ENCODE measurements at places on chromosomes 2 and 18.

GRCh38 chr2:152598975-152599759 is 118.1 kb downstream of the PRPF40A start:
- no peak for DNase-seq

GRCh38 chr18:26702086-26702485 is 153.7 kb upstream of the KCTD1 start:
- no peak for DNase-seq

- peak; percentile 56 for DNase-seq
Measured at GRCh38 chr18:45448871-45449270, 166.4 kb upstream of the SLC14A2 start.

GRCh38 chr2:113225263-113226259 is 51.8 kb downstream of the PSD4 start:
- DNase-seq: peak; percentile 57

- DNase-seq: no peak
Measured at GRCh38 chr2:196566961-196567666, 72.4 kb upstream of the CCDC150 start.

- DNase-seq: no peak
Measured at GRCh38 chr2:208334230-208334629, 68.2 kb downstream of the PIKFYVE start.

DNA sequence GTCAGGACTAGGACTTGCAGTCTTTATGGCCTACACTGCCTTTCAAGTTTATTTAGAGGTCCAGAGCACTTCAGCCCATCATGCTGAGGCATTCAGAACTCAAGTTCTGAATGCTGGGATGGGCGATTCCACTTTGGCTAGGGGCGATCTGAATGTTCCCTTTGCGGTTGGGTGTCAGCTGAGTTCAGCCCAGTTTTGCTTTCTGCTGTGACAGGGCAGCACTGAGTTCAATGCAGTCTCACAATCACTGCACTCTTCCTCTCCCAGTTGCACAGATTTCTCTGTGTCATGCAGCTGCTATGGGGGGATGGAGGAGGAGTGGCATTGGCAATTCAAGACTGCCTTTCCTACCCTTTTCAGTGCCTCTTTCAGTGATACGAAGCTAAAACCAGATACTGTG is 1232.0 kb upstream of the FAM98A start:
- no peak for DNase-seq

GRCh38 chr2:162004031-162004430 is 70.0 kb downstream of the DPP4 start:
- no peak for DNase-seq

- DNase-seq: no peak
Measured at GRCh38 chr2:157107877-157108276, 149.6 kb upstream of the GALNT5 start.

- DNase-seq: no peak
Measured at GRCh38 chr18:51137891-51138290, 59.6 kb downstream of the MEX3C start.

DNA sequence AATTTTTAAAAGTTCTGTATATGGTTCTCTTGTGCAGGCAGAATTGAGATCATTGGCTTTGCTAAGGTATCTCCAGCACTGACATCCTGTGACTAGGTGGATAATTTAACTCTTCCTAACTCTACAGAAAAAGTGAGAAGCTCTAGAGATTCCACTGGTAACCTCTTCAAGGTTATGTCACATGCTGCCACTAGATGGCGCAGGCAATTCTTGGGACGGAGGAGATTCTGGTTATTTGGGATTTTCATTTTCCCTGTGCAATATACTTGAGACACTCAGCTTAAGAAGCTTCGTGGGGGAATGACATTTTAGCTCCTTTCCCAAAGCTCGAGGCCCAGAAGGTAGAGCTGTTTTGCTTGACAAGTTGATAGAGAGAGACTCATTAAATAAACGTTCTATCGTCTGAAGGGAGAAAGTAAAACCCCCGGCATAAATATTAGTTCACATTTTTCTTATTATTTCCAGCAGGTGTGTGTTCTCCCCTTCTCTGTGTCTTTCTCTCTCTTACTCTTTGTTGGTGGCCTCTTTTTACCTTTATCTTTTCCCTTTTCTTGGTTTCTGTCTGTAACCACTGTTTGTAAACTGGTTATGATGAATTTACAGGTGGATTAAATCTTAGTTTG is 26.6 kb upstream of the LANCL1 start:
- DNase-seq: peak; percentile 70

DNA sequence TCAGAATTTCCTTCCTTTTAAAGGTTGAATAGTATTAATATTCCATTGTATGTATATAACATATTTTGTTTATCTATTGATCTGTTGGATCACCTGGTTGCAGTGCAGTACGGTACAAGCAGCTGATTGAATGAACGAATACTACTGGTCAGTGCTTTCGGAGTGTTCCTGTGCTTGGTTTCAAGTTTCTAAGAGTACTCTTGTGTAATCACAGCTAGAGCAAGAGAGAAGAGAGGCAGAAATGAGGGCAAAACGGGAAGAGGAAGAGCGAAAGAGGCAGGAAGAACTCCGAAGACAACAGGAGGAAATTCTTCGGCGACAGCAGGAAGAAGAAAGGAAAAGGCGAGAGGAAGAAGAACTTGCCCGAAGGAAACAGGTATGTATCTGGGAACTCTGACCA is 40.3 kb upstream of the KCNJ13 start:
- DNase-seq: no peak

- no peak for DNase-seq
Measured at GRCh38 chr2:3288470-3289170, 89.0 kb downstream of the EIPR1 start.

All from glutamatergic neuron (in vitro differentiated cells).